ENCODE measurements at places on chromosomes 1 and 21.

DNA sequence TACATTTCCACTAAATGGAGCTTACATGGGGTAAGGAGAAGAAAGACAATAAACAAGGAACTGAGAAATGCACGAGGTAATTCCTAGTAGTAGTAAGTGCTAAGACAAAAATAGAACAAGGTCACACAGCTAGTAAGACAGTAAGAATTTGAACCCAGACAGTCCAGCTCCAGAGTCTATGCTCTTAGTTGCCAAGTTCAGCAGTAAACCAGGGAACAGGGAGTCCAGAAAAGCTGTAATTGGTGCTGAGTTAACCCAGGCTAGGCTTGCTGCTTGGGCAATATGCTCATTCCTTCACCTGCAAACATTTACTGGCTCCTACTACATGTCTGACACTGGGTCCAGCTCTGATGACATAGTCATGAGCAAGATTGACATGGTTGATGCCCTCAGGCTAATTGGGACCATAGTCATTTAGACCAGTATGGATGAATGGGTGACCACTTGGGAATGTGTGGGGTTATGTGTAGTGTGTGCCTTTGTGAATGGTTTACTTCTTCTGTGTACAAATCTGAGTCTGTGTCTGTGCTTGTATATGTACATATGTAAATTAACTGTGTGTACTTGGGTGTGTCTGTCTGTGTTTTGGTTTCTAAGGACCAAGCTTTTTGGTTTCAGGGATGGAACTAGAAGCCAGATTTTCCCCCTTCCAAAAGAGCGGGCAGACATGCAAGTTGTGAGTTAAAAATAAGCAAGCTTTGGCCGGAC is 2.0 kb downstream of the GPX7 start:
- DNase-seq: no peak

DNA sequence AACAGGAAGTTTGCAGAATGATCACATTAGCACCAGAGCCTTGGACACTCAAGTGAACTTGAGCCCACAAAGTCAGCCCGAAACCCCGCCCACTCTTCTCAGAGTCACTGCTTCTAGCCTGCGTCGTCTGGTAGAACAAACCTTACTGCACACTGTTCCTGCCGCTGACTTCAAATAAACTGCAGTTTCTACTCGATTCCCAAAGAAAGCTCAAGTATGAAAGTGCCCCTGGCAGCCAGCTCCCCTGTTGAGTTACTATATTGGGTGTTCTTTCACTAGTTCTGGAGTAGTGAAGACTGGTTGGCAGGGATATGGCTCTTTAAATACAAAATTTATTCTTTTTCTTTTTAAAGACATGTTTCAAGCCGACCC is 164.7 kb downstream of the GALNT2 start:
- no peak for DNase-seq

- no peak for DNase-seq
Measured at GRCh38 chr21:31218830-31219608, 125.0 kb downstream of the TIAM1 start.

DNA sequence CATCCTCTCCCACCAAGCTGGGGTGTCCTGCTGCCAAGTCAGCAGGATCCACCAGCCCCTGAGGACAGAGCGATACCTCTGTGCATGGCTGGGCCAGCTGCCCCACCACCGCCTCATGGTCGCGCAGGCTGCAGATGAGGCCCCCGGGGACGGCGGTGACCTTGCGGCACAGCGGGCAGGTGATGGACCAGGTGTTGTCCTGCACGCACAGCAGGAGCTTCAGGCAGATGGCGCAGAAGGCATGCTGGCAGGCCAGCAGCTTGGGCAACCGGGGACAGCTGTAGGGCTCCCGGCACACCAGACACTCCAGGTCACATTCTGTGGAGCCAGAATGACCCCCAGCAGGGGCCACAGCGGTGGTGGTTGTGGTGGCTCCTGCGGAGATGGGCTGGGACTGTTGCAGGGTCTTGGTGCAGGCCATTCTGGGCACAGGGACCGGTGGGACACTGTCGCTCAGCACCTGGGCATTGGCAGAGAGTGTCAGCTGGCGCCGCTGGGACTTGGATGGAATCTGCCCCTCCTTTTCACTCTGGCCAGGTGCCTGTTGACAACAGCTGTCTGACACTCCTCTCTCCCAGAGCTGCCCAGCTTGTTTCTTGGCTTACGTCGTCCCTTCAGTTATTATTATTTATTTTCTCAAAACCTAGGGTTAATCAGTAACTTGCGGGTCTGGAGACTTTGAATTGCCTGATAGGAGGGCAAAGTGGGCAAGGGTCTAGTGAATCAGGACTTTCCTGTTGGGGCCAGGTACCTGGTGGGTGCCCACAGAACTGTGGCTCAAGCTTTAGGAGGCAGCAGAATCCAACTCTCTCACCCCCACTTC is at the start of gene RNF186:
RNF186 (minus strand) TSS at position 603 of the 823 bp plus-strand sequence; CDS start at position 421, 182 bp downstream.
- DNase-seq: no peak

- no peak for DNase-seq
Measured at GRCh38 chr21:31213787-31214186, 130.3 kb downstream of the TIAM1 start.

DNA sequence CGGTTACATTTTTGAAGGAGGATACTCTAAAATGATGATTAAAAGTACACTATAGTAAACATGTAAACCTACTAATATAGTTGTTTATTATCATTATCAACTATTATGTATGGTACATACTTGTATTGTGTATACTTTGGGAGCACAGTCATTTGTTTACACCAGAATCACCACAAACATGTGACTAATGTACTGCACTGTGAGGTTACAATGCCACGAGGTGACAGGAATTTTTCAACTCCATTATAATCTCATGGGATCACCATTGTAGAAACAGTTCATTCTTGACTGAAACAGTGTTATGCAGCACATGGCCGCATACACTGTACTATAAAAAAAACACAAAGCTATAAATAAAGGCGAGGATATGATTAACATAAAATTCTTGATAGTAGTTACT is 44.3 kb downstream of the GPATCH2 start:
- no peak for DNase-seq

GRCh38 chr1:90502696-90503095 is 214.4 kb downstream of the BARHL2 start:
- DNase-seq: no peak
